ENCODE measurements at places on chromosomes 4 and X.
A peak's percentile ranks its signal among the peaks of the same experiment; 100 is the strongest.

GRCh38 chr4:128451270-128451905 is 163.8 kb upstream of the PGRMC2 start:
- no peak for DNase-seq

GRCh38 chrX:40082447-40083119 is 15.2 kb downstream of the BCOR start:
- DNase-seq, result no peak

GRCh38 chr4:184310171-184310567 is 92.5 kb upstream of the ENPP6 start:
- DNase-seq, result no peak

DNA sequence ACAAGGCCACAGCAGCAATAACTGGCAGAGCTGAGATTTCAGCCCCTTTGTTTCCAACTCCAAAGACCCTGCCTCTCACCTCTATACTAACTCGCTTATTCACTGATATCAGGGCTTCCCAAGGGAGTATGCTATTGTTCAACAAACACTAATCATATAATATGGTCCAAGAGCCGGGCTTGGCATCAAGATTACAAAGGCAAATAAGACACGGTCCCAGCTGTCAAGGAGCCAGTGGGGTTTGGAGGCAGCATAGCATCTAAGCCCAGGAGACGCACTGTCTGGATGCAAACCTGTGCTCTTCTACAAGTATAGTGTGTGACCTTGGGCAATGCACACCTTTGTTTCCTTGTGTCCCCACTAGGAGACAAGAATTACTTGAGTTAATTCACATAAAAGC is 28.7 kb downstream of the PAPSS1 start:
- DNase-seq, result no peak

DNA sequence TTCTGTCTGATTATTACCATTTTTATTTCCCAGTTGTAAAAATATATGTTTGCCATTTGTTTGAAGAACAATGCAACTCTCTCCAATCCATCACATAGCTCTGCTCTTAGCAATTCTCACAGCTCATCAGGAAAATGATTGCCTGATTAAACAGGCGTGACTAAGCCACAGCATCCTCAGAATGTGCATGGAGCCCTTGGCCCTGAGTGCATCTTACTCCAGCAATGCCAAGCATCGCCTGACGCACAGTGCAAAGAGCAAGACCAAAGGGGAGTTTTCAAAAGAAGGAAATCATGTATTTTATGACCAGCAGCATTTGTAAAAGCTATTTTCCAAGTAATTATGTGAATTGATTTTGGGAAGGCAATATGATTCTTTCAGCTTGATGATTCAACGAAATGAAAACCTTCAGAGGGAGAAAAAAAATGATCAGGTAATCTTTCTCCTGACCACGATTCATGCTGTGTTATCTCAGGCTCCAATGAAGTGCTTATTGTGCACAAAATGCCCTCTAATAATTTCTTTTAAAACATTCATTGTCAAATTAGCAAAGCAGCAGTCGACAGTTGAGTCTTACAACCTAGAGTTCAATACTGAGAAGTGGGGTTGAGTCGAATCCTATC is 138.0 kb upstream of the FAM9B start:
- no peak for DNase-seq

GRCh38 chr4:148643851-148644250 is 201.6 kb upstream of the NR3C2 start:
- DNase-seq, result no peak

- no peak for DNase-seq
Observed at GRCh38 chrX:10041383-10041782, 74.2 kb downstream of the CLDN34 start.

DNA sequence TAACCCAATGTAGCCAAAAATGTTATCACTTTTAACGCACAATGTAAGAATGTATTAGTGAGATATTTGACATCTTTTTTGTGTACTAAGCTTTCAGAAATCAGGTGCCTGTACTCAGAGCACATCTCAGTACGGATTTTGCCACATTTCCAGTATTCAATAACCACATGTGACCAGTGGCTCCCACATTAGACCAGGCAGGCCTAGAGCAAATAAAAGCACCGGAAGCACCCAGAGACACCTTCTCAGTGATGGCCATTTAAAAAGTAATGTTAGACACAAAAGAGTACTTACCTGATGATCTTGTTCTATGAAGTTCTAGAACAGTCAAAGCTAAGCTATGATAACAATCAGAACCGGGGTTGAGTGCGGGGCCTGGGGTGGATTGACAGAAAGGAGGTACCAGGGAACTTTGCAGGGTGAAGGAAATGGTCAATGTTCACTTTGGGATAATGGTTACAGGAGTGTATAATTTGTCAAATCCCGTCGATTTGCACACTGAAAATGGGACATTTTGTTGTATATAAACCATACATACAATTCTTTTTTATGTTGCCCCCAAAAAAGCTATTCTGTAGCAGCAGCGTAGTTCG is 1.2 kb downstream of the CTPS2 start:
- DNase-seq, result no peak

DNA sequence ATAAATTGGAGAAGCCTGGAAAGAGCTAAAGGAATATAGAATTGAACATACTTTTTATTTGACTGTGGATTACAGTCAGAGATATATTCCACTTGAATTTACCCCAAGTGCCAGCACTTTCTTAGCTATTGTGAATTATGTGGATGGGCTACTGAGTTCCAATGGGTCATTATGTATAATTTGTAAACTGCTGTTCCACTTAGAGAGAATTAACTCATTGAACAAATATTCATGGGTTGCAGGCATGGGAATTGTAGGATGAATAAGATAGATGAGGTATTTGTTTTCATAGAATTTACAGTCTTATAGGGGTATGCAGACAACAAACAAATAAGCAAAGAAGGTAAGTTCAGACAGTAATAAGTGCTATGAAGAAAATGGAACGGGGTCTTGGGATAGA is 195.7 kb downstream of the SHROOM3 start:
- DNase-seq, result no peak

GRCh38 chr4:113435893-113436292 is 325.6 kb downstream of the CAMK2D start:
- DNase-seq, result peak; percentile 43

- DNase-seq, result no peak
Observed at GRCh38 chrX:9829308-9830267, 43.4 kb downstream of the SHROOM2 start.

GRCh38 chr4:180587379-180587778 is 1655.8 kb upstream of the TENM3 start:
- no peak for DNase-seq

- DNase-seq, result no peak
Observed at GRCh38 chrX:32024072-32024471, 952.2 kb upstream of the FTHL17 start.

- DNase-seq, result no peak
Observed at GRCh38 chrX:154084449-154085300, 12.8 kb downstream of the MECP2 start.

DNA sequence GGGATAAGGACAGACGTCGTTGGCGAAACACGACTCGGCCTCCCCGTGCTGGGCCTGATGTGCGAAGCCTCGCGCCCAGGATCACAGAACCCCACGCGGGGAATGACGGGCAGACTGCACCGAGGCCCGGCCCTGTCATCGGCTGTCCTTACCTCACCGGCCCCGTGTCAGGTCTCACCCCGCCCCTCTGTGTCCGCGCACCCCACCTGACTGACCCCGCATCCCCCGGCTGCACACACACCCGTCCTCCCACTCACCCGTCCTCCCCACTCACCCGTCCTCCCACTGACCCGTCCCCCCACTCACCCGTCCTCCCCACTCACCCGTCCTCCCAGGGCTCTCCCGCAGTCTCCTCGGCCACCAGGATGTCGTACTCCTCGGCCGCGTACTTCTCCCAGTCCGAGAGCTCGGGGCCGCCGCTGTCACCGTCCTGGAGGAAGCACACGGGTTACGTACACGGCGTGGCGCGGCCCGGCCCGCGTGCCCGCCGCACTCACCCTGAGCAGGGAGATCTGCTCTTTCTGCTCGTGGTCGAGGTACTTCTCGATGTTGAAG is 19.8 kb upstream of the GTPBP6 start:
- no peak for DNase-seq

- DNase-seq, result no peak
Observed at GRCh38 chr4:171639540-171639939, 173.7 kb upstream of the GALNTL6 start.

GRCh38 chr4:14264437-14264836 is 636.9 kb upstream of the BOD1L1 start:
- no peak for DNase-seq

GRCh38 chrX:143058120-143058519 is 32.4 kb downstream of the SPANXN4 start:
- DNase-seq, result no peak

GRCh38 chrX:21883258-21883657 is 27.5 kb downstream of the YY2 start:
- DNase-seq, result no peak

DNA sequence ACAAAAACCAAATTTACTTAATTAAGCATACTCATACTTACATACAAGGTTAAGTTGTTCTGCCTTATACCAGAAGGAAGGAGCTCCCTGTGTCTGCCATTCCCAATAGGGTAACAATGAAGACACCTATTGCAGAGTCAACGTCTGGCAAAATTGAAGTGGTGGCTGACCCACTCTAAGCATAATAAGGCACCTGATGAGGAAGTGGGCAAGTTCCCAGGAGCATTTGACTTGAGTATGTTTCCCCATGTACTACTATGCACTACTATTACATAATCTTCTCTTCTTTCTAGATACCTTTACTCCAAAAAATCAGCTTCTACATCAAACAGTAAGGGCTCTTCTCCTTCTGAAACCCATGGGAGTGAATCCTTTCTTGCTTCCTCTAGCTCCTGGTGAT is 591.5 kb downstream of the PPARGC1A start:
- no peak for DNase-seq
